ENCODE measurements at places on chromosomes 13 and 19. TPM values are rescaled to one million over a fixed set of nuclear protein-coding genes. Genes with fewer than 3 reads are reported as not detected.

DNA sequence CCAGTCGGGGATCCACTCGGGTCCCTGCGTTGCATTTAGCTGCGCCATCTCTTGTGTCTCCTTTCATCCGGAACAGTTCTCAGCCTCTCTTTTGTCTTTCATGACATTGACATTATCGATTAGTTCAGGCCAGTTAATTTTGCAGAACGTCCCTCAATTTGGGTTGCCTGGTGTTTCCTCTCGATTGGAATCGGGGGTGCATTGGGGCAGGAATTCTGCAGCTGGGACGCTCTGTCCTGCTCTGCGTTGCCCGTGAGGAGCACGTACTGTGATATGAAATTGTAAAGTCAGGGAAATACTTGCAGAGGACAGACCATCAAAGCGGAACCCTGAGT, 22.4 kb downstream of the MARK4 start:
- no peak for DNase-seq
- H3K4me1 ChIP-seq: no peaks in the 10 kb centered on the region
- H3K27ac ChIP-seq: no peak overlapping the region
- H3K4me3 ChIP-seq: no peak overlapping the region
- H3K36me3 ChIP-seq: peaks cover 52% of the 10 kb centered on the region
- H3K27me3 ChIP-seq: no peaks in the 10 kb centered on the region

DNA sequence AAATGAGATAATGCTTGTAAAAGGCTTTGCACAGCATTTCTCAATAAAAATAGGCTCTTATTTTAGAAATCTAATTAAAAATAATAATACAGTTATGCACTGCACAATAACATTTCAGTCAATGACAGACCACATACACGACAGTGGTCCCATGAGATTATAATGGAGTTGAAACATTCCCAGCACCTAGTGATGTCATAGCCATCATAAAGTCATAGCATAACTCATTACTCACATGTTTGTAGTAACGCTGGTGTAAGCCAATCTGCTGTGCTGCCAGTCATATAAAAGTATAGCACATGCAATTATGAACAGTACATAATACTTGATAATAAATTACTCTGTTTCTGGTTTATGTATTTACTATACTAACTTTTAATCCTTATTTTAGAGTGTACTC, 12.7 kb upstream of the SERPINE3 start:
- DNase-seq: no peak
- H3K36me3 ChIP-seq: no peaks in the 10 kb centered on the region
- H3K4me3 ChIP-seq: no peak overlapping the region
- peaks cover 4% of the 10 kb centered on the region for H3K4me1 ChIP-seq

The SCGB2B2 gene
- 0.11 TPM for total RNA-seq

The FRY gene
- total RNA-seq: 20.1 TPM

DNA sequence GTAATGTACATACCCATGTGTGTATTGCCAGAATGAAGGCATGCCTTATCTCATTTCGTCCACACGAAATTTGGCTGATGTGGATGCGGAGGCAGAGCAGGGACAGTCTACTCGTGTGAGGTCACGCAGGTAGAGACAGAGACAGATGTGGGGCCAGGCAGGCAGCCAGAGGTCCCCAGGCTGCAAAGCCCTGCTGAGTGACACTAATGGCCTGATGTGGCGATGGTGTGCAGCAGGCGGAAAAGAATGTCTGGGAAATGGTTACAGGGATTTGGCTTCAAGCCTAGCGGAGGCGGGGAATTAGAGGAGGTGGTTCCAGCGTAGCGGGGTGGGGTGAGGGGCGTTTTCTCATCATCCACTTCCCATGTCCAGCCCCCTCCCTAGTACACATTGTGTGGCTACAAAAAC, 4.2 kb upstream of the IZUMO2 start:
- no peak overlapping the region for H3K4me3 ChIP-seq
- no peaks in the 10 kb centered on the region for H3K4me1 ChIP-seq
- no peaks in the 10 kb centered on the region for H3K36me3 ChIP-seq
- no peak overlapping the region for H3K27ac ChIP-seq

Data from endodermal cell (in vitro differentiated cells).